ENCODE measurements at places on chromosomes 12 and 14.

- no peak for DNase-seq
These were observed 180.3 kb downstream of the ADGRD1 start for GRCh38 chr12:131133994-131134393.

DNA sequence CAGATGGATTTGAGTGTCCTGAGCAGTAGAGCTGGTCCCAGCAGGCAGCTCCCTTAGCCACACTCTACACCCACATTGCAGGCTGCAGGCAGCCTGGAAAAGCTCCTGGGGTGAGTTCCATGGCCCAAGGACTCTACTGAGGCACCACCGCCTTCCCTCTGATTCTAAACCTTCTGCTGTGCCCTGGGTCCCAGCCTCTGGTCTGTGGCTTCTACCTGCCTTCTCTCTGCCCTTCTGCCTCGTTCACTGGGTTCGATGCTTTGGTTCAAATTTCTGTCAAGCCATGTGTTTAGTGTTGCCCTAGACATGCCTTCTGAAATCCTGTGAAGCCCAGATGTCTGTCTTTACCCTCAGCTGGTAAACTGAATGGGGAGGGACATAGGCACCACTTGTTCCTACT, 1.5 kb upstream of the FGF6 start:
- DNase-seq, result no peak

- DNase-seq, result no peak
These were observed 348.5 kb upstream of the DDHD1 start for GRCh38 chr14:53501361-53502211.

DNA sequence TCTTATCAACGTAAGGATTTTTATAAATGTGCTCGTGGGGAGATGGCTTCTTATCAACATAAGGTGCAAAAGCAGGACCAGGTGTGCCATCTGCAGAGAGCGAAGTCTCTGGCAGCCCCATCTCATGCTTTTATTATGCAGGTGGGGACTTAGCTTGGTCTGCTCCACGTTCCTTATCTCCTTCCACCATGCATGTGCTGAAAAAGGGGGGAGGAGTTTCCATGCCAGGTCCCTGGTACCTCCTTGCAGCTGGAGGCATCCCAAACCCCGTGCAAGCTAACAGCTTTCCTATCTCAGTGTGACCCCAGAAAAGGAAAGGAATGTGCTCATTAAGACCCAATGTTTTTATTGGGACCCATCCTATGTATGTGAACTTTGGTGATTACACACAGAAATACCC, 608.5 kb downstream of the TMEM121 start:
- no peak for DNase-seq

- DNase-seq, result no peak
These were observed 36.6 kb upstream of the GZMB start for GRCh38 chr14:24670594-24670993.

DNA sequence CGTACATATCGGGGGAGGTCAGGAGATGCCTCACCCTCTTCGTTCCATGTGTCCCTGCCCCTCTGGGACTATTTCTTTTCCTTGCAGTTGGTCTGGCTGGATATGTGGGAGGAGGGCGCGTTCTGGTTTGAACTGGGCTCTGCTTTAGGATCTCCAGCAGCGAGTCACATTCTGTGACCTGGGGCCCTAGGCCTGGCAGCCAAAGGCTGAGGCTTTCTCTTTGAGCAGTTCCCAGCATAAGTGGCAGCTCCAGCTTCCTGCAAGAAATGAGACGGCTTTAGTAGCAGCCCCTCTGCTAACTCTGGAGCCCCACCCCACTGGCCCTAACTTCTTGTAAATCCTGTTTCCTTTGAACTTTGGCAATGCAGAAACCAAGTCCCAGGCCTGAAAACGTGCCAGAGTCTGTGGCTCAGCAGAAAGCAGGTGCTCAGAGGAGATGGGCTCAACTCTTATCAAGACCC, 274.8 kb downstream of the DPF3 start:
- DNase-seq, result no peak

- DNase-seq, result no peak
These were observed 9.4 kb upstream of the ZNF740 start for GRCh38 chr12:53170876-53171724.
